ENCODE measurements at places on chromosomes 3 and 15.

GRCh38 chr15:27668471-27669220 lies 430.5 kb downstream of the OCA2 start:
- no peak for DNase-seq

GRCh38 chr15:78565097-78565950 lies at the start of gene CHRNA5:
CHRNA5 (plus strand) TSS chr15:78565520; CDS start chr15:78565720, 200 bp downstream.
- peak; percentile 81 for DNase-seq

DNA sequence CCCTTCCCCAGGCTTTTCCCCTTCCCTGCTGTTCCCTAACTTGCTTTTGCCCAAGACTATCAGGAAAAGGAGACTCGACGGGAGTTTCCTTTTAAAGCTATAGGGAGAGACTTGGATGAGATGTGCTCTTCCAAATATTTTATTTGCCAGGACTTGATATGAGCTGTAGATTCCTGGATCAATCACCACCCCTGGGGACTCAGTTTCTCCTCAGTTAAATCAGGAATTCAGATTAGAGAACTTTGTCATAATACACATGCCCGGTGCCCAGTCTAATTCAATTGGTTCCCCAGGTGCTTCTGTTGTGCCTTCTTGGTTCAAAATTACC lies 46.6 kb downstream of the SMAD6 start:
- no peak for DNase-seq

DNA sequence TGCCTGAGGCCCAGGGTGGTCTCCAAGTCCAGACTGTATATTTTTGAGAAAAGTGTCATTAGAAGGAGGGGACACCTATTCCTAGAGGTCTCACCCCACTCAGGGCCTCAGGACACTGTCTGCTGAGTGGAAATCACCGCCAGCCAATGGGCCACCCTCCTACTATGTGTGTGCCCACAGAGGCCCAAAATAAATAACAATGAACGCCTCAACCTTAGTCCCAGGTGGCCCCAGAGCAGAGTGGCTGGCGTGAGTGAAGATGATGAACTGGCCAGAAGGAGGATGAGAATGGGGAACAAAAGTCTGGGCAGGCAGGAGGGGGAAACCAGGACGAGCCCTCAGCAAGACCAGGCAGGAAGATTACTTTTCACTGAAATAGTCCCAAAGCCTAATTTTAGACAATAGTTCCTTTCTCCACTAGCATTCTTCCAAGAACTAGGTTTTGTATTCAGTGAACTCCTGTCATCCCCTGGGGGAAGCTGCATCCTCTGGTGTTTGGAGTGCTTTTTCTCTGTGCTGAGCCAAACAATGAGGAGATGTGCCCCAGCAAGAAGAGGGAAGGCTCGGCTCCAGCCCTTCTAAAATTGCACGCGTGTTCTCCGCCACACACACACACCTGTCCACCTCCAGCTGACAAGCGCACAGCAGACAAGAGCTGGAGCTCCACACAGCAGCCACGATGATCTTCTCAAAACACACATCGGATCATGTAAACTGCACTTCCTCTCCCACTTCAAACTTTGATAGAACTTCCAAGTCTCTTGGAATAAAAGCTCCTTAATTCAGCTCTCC lies 72.2 kb downstream of the ADCY5 start:
- DNase-seq: no peak

GRCh38 chr15:43270113-43270665 lies 3.5 kb upstream of the TGM5 start:
- no peak for DNase-seq

- DNase-seq: no peak
Measured at GRCh38 chr15:55475842-55476241, 32.2 kb downstream of the DNAAF4 start.

GRCh38 chr15:97446138-97446537 lies 514.4 kb upstream of the ARRDC4 start:
- no peak for DNase-seq

- no peak for DNase-seq
Measured at GRCh38 chr15:92189166-92189565, 204.5 kb upstream of the ST8SIA2 start.

- DNase-seq: no peak
Measured at GRCh38 chr3:2354702-2355101, 256.0 kb downstream of the CNTN4 start.

DNA sequence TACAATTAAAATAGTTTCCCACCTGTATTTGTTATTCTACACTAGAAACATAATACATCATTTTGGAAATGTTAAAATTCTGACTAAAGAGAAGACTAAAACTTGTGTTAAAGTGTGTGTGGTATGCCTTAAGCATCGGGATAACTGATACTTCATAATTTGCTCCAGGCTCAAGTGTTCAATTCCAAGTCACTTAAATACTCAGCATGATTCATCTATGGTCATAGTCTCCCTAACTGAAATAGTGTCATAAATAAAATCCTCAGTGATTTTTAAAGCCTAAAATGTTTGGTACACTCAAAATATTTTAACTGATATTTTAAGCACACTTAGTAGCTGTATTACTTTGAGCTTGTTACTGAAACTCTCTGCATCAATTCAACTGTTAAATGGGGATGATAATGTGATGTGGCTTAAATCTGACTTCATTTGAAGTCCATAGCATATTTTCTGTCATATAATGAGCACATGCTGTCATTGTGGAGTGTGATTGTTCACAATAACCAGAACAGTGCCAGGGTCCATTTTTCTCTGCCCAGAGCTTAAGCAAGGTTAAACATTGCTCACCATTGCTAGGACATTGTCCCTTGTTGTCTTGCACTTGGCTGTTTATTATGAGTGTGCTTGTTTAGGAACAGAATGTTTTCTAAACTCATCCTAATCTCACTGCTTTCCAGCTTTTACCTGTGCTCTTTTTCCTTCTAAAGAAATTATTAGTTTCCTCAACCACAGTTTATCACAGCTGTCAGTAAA lies 122.2 kb downstream of the KLHL25 start:
- no peak for DNase-seq

- DNase-seq: no peak
Measured at GRCh38 chr3:54372232-54372631, 249.9 kb downstream of the CACNA2D3 start.

DNA sequence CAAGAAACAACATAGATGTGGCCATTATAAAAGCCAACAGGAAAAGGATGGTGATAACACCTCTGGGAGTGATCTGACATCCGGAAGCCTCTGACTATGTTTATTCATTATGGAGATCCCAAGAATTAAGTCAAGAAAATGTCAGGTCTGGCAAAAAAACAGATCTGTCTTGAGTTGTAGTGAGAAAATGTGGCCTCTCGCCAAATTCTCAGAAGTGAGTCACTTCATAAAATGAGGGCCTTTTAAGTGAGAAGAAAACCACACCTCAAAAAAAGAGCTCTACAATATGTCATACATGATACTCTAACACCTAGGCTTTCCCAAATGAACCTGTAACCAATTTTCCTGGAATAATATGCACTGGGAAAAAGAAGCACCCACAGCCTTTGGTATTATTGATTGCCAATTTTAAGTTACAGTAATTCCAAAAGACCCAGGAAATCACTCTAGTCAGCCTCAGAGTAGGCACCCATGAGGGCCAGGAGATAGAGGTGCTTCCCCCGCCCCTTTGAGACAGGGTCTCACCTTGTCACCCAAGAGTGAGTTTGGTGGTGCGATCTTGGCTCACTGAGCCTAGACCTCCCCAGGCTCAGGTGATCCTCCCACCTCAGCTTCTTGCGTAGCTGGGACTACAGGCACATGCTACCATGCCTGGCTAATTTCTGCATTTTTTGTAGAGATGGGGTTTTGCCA lies 38.0 kb downstream of the CCR3 start:
- DNase-seq: no peak

GRCh38 chr3:197298945-197299854 lies 788 bp upstream of the DLG1 start:
- peak; percentile 37 for DNase-seq

GRCh38 chr3:112873632-112874031 lies 27.0 kb upstream of the CD200R1L start:
- DNase-seq: no peak

DNA sequence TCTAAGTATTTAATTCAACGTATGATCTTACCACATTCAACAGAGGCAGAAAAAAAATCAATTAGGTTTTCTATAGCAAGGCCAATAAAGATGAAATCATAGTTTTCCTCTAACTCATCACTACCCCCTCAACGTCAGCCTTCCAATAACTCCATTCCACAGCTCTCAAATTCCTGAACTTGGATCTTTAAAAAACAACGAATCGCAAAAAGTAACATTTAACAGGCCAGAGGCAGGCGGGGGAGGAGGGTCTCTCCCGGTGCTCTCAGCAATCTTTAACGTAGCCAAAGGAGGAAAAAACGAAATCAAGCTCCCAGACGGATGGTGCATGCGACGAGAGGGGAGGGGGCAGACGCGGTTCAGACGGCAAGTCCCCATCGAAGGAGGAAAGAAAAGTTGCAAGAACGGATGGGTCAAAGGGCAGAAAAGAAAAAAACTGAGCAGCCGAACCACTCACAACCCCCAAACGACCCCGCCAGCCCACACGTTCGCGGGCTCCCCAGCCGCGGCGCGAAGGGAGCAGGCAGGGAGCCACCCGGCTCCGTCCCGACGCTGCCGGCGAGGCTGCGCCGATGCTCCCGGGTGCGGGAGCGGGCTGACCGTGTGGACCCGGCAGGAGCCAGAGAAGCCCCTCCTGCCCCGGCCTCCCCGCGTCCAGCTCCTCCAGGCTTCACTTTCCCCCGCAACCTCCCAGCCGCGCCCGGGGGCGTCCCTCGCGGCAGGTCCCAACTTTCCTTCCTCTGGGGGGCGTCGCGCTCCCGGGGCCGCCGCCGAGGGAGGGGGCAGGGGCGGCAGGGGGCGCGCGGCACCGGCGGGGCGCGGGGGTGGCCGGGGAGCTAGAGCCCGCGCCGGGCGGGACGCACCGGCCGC lies 703 bp downstream of the PEAK1 start:
- peak; percentile 12 for DNase-seq

DNA sequence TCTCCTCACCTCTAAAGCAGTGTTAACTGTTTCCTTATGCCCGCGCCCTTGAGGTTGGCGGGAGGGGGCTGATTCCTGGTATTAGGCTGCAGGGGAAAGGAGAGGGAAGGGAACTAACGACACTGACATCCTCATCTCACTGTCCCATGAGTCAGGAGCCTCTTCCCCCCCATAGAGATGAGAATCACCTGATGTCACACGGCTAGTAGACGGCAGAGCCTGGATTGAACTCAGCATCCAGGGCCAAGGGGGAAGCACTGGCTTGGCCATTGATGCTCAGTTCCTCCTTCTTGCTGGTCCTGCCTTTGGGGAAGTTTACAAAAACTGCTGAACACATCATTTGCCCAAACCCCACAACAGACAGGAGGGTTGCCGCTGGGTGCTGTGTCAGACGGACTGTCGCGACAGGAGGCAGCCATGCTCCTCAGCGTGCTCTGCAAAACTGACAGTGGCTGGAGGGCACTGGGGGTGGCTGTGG lies 38.5 kb downstream of the IDH2 start:
- DNase-seq: no peak

GRCh38 chr15:66797921-66798320 lies 95.9 kb downstream of the SMAD6 start:
- no peak for DNase-seq

DNA sequence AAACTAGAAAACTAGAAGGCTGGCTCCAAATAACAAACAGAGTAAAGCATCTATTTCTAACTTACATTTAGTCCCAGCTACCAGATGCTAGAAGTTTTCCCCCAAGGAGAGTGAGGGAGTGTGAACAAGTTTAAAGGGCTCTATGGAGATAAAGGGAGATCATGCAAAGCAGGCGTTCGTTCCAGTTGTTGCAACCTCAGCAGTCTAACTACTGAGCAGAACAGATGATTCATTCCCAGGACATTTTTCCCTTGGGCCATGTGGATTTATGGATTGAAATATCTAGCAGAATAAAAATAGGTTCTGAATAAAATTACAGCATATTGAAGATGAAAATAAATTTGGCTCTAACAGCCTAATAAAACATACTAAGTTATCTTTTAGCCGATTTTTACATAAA lies 154.8 kb upstream of the TTC14 start:
- no peak for DNase-seq

DNA sequence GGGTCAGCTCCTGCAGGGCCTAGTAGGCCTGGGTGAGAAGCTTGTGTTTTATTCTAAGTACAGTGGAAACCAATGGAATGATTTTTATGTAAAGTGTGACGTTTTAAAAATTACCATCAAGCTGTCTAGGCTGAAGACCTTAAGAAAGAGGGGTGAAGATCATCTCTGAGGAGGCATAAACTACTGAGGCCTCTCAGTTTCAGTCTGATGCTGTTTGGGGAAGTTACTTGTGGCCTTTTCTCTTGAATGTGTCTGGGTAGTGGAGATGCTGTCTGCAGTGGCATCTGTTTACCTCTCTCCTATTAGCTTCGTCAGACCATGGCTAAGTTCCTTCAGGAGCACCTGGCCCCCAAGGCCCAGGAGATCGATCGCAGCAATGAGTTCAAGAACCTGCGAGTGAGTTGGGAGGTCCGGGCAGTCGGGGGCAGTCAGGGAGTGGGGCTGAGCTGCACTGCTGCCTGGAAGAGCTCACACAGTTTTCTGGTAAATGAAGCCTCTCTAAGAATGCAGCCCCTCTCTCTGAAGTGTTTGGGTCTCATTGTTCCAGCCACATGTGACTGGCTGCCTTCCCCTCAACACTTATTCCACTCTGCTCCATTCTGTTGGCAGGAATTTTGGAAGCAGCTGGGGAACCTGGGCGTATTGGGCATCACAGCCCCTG lies 1.9 kb downstream of the IVD start:
- DNase-seq: no peak

DNA sequence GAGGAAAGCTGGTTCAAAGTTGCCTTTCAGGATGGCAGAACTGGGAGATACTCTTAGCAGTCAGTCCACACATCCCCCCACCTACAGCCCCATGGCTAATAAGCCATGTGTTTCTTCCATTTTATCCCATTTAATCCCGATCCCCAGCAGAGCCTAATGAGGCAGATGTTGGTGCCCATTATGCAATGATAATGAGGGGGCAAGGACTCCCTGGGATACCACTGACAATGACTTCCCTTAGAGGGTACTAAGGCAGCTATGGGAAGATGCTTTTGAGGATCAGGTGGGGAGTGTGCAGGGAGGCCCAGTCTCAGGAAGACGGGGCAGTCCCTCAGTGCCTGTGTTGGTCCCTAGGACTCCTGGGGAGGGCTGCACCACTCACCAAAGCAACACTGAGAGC lies 43.8 kb upstream of the TBC1D21 start:
- no peak for DNase-seq

- no peak for DNase-seq
Measured at GRCh38 chr3:29202378-29202777, 78.5 kb upstream of the RBMS3 start.

- DNase-seq: peak; percentile 77
Measured at GRCh38 chr3:181329024-181329423, 339.5 kb upstream of the DNAJC19 start.

- DNase-seq: no peak
Measured at GRCh38 chr3:156617781-156618180, 56.6 kb upstream of the TIPARP start.

- DNase-seq: no peak
Measured at GRCh38 chr3:125478326-125478725, 41.7 kb downstream of the SNX4 start.

- no peak for DNase-seq
Measured at GRCh38 chr15:50876260-50876988, 32.1 kb upstream of the AP4E1 start.

GRCh38 chr3:56806407-56806806 lies 4.7 kb upstream of the ARHGEF3 start:
- DNase-seq: no peak

GRCh38 chr3:102525624-102526023 lies 90.8 kb downstream of the ZPLD1 start:
- no peak for DNase-seq
